ENCODE measurements at places on chromosomes 13 and 19.

- no peak for DNase-seq
Observed at GRCh38 chr13:114148521-114148855, 16.1 kb upstream of the RASA3 start.

DNA sequence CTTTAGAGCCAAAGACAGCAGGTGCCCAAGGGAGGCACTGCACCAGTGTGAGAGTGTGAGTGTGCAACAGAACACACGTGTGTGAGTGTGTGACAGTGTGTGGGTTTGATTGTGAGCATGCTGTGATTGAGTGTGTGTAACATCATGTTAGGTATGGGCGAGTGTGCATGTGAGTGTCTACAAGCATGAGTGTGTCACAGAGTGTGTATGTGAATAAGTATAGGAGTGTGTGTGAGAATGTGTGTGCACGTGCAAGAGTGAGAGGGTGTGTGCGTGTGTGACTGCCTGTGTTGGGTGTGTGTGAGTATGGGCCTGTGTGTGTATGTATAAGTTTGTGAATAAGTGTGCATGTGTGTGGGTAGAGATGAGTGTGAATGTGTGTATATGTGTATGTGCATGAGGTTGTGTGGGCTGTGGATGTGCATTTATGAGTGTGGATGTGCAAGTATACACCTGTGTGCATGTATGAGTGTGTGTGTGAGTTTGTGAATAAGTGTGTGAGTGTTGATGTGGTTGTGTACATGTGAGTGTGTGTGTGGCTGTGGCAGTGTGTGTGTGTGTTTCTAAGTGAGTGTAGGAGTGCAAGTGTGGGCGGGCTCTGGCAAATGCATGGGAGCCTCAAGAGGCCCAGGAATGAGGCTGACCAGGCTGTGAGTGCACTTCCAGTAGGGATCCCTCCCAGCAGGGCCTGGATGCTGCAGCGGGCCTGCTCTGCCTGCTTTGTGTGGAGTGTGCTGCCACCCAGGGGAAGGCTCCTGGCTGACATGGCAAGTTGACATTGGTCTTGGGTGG, 198.4 kb downstream of the COL4A1 start:
- DNase-seq = no peak

- DNase-seq = no peak
Observed at GRCh38 chr13:28426381-28426780, 68.5 kb downstream of the FLT1 start.

DNA sequence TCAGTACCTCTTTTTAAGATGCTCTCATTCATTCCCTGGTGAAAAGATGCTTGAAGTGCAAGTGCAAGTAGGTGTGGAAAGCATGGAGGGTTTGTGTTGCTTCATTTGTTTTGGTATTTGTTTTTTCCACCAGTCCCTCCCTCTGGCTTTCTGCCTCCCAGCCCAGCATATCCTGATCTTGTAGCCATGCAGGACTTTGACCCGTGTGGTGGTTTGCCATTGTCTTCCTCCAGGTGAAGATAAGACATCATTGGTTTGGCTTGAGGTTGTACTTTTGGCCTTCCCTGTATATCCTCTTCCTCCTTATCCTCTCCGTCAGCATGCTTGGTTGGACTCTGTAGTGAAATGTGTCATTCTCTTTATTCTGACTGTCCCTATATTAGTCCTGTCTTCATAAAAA, 9.1 kb downstream of the SPINT2 start:
- no peak for DNase-seq

GRCh38 chr13:67204764-67205163, 25.4 kb downstream of the PCDH9 start:
- DNase-seq = no peak

- no peak for DNase-seq
Observed at GRCh38 chr19:53549340-53549739, 11.4 kb downstream of the ZNF331 start.

DNA sequence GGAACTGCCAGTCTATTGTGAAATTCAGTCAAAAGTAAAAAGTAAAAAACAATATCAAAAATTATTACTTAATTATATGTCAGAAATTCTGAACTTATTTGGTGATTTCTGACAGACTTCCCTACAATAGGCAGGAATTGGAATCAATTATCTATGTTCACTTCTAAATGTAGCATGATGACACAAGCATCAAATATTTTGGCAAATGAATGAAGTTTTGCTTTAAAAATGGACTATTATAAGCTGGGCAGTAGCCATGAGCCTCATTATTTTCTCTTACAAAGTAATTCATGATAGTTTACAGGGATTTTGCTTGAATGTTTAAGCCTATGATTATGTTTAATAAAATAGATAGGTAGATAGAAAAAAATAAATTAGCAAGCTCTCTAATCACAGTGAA, 582.6 kb downstream of the SLITRK6 start:
- DNase-seq = no peak

GRCh38 chr19:23956051-23956450, 41.4 kb downstream of the ZNF726 start:
- no peak for DNase-seq

- no peak for DNase-seq
Observed at GRCh38 chr13:75316427-75316826, 165.5 kb downstream of the TBC1D4 start.

DNA sequence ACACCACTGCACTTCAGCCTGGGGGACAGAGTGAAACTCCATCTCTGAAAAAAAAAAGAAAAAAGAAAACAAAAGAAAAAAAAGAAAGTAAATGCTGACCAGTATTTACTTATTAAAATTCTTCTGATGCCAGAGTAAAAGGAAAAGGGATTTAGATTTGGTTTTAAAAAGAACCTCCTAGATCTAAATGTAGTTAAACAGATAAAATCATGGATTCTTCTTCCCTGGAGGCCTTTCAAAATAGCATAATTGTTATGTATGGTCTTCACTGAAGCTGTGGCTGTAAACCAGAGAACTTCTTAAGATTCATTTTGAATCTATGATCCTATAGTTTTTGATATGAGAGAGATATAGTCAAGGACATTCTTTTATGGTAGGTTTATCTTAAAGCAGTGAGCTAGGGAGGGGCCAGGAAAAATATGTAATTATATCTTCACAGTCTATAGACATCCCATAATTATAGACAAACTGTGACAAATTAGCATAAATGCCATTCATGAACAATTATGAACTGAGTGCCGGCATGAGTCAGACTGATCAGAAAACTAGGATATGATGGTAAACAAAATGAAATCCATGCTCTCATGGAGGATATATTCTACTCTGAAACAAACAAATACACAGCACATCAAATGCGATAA, 14.9 kb upstream of the STK24 start:
- DNase-seq = no peak

DNA sequence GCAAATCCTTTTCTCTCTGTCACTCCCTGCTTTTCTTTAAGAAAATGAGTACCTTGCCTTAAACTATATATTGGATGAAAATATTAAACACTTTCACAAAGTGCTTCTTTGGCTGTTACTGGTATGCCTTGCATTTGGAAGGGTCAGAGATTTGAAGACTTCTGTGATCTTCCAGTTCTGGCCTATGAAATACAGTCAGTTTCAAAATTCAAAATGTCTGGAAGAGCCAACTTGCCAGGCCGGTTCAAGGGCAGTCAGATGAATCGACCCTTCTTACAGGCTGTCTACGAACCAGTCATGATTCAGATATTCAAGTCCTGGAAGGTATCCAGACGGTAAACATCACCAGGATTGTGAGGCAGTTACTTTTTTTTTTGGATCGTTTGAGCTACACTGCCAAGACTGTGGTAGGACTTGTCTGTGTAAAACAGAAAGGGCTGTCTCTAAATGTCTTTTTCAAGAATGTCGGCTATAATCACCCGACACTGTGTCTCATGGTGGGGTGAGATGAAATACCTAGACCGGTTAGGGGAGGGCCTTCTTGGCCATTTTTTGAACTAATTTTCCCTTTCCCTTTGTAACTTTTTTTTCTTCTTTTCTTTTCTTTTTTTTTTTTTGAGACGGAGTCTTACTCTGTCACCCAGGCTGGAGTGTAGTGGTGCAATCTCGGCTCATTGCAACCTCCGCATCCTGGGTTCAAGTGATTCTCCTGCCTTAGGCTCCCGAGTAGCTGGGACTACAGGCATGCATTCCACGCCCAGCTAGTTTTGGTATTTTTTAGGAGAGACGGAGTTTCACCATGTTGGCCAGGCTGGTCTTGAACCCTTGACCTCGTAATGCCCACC, 11.2 kb downstream of the ACTN4 start:
- DNase-seq = no peak

- no peak for DNase-seq
Observed at GRCh38 chr13:80363890-80364503, 23.1 kb upstream of the SPRY2 start.

DNA sequence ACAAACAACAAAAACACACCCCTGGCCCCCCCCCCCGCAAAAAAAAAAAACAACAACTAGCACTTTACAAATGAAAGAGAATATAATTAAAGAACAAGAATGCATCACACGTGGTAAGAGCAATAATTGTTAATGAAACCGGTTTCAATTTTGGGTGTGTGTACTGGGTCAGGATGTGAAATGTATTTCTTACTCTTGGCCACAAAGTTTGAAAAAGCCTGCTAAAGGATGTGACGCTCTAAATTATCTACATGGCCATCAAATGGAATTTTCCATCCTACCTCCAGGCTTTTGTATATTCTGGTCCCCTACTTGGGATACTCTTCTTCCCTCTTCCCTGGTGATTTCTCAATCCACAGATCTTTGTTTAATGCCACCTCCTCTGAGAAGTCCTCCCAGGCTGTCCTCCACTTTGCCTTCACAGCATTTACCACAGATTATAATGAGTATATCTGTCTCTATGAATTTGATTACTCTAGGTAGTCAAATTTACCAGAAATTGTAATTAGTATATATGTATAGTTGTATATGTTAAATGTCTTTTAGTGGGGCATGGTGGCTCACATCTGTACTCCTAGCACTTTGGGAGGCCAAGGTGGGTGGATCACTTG, 2.1 kb downstream of the SARS2 start:
- no peak for DNase-seq

GRCh38 chr19:2150794-2151338, 500 bp downstream of the AP3D1 start:
- no peak for DNase-seq

DNA sequence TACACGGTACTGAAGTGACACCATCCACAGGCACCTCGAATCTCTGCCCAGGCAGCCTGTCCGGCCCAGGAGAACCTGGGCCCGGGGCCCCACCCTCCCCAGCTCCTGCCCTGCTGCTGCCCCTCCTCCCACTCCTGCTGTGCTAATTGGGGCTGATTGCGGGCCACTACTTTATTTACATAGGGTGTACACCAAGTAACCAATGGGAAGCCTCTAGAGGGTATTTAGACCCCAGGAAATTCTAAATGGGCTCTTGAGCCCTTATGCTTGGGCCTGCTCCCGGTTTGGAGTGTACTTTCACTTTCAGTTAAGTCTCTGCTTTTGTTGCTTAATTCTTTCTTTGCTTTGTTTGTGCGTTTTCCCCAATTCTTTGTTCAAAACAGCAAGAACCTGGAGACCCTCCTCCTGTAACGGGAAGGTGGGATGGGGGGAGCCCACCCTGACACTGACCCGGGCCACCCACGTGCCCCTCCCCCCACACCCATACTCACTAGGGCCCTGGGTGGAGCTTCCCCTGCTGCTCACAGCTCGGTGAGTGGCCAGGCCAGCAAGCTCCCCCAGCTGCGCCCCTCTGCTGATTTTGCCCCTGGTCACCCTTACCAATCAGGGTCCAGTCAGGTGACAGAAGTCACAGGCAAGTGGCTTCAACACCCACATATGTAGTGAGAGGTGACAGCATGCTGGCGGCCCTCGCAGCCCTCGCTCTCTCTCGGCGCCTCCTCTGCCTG, 9.4 kb downstream of the SCGB2B2 start:
- DNase-seq = no peak

DNA sequence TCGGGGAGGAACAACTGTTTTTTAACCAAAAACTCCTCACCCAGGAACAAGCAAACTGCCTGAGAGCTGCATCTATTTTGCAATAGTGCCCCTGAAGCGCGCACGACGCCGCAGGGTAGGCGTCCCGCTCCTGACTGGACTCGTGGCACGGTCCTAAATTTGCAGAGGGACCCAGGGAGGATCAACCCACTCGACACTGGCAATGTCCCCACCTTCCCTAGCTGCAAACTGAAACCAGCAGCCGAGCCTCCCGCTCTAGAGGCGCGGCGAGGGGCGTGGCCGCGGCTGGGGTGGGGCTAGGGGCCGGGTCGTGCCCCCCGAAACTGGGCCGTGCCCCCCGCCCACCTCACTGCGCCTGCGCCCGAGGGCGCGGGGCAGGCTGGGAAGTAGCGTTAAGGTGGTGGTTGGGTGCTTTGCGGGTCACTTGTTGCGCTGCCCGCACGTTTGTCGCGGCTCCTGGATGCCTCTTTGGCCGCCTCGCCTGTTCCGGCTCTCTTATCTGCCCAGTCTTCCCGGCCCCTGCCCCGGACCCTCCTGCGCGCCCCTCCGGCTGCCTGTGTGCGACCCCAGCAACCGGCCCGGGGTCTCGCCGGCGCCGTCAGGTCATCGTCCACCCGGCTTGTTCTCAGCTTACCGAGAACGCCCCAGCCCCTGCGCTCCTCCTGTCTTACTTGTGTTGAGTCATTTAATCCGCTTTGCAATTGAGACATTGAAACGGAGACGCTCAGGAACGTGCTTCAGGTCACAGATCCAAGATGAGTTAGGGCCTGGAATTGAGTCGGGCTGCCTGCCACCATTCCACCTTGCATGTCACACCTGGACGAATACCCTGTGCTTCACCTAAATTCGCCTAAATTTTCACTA, 37.9 kb upstream of the LSM14A start:
- DNase-seq = peak; percentile 59

DNA sequence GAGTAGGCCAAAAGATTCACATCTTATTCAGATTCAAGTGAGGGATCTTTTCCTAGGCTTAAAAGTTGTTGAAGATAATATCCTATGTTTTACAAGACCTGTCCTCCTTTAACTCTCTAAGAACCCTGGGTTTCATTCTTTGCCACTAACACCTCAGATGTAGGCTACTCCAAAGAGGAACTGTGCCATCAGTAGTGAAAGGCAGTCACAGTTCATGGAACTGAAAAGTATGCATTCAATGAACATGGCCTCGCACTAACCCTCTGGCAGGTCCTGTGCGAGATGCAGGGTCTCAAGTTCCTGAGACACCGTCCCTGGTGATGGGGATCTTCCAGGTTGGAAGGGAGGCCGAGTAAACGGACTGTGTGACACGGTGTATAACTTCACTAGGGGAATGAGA, 4.3 kb downstream of the LGALS14 start:
- no peak for DNase-seq

Data from cortex of kidney (tissue), 1 donor.